Memory B cell (primary cell): ENCODE measurements at places on chromosomes 5 and 9.

DNA sequence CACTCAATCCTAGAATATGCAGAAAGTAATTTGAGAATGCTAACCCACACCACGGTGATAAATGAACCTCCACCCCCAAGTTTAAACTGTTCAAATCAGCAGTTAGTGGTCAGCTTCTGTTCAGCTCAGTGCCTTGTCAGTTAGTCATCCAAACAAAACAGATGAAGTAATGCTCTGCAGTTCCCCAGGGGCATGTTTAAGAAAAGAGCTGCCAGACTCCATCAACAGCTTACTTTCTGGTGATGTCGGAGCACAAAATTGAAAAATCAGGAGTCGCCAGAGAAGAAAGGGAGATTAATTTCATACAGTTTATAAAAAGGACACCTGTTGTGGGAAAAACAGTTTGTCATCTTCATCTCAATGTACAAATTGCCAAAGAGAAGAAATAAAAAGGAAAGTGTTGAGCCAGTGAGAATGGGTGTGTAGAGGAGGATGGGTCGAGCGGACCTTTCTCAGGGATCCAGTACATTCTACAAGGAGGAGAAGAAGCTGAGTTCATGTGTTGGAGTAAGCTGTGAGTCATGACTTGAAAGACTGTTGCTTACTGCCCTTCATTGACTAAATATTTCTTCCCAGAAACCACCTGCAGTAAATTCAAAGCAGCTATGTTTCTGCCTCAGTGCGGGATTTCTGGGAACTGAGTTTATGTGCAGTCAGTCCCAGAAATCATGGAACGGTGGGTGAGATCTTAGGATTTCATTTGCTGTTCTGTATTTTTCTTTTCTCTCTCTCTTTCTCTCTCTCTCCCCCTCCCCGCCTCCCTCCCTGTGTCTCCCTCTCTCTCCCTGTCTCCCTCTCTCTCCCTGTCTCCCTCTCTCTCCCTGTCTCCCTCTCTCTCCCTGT is 13.7 kb downstream of the TRIO start:
- no peak for DNase-seq

DNA sequence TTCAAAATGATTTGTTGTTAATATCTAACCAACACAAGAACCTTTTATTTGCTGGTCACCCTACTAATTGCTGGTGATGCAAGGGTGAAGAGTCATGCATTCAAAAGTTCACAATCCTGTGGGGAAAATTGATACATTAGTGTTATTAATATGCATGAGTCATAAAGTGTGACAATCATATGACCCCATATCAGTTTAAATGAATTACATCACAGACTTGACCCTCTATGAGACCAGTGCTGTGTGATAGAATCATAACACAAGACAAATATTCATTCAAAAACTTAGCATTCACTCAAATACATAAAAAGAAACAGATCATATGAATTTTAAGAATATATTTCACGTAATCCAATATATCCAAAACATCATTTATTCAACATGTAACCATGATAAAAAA is 304.6 kb upstream of the CDH12 start:
- DNase-seq: no peak

GRCh38 chr9:124342776-124343485 is 72.3 kb downstream of the PSMB7 start:
- no peak for DNase-seq

DNA sequence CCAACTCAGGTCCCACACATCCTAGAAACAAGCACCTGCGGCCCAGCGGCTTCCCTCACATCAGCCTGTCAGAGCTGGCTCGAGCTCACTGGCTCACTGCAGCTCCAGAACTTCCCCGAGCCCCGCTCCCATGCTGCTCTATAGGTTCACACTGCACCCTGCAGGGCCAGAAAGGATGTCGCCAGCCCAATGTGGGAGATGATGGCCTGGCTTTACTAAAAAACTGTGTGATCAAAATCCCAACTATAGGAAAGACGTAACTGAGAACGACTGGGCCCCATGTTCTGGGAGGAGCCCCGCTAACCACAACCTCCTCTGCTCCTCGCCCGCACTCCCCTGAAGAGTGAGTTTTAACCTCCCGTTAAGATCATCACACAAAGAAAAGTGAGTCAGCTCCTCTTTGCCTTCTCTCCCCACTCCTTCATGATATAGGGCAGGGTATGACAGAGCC is 4.6 kb downstream of the SURF4 start:
- DNase-seq: no peak

- DNase-seq: no peak
Observed at GRCh38 chr9:86406366-86406765, 52.2 kb upstream of the TUT7 start.

- no peak for DNase-seq
Observed at GRCh38 chr5:39209924-39210323, 9.4 kb downstream of the FYB1 start.

DNA sequence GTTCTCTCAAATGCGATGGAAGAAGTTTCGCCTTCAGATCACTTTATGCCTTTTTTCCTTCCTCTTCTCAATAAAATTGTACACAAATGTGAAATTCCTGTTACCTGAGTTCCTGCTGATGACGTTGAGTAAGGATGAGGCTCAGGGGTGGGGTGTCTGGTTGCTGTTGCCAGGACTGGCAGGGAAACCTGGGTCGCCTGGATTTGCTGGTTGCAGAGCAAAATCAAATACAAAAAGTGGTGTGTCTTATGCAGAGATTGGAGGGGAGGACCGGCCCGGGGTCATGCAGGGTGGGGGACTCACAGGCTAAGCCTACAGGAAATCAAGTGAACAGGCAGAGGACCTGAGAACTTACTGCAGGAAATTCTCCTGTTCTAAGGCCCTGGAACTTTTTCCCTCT is 39.2 kb downstream of the ANXA2R start:
- DNase-seq: no peak

DNA sequence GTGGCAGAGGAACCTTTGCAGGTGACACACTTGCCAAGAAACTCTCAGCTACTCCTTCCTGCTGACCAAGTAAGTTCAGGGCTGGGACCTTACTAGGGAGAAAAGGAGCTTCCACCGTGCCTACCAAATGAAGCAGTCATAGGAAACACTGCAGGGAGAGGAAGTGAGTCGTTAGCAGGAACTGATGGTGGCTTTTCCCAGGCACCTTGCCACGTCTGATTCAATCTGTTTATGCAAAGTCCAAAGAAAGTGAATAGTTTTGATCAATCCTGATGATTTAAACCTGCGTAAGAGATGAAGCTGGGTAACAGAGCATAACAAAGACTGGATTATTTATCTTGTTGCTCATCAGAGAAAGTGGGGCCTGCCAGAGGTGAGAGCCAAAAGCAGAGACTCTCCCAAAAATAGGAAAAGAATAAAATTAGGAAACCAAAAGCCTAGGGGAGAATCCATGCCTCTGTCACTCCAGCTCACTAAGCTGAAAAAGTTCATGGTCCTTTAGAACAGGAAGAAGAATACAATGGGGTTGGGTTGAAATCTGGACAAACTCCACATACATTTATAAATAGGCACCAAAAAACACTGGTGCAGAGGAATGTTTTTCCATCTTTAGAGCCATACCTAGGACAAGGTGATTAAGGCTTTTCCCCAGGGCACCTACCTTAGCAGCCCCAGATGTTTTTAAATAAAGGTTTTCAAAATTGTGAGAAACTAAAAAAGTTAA is 9.3 kb upstream of the PFDN1 start:
- no peak for DNase-seq
